ENCODE measurements at places on chromosomes 7 and 10.
A peak's percentile ranks its signal among the peaks of the same experiment; 100 is the strongest.

DNA sequence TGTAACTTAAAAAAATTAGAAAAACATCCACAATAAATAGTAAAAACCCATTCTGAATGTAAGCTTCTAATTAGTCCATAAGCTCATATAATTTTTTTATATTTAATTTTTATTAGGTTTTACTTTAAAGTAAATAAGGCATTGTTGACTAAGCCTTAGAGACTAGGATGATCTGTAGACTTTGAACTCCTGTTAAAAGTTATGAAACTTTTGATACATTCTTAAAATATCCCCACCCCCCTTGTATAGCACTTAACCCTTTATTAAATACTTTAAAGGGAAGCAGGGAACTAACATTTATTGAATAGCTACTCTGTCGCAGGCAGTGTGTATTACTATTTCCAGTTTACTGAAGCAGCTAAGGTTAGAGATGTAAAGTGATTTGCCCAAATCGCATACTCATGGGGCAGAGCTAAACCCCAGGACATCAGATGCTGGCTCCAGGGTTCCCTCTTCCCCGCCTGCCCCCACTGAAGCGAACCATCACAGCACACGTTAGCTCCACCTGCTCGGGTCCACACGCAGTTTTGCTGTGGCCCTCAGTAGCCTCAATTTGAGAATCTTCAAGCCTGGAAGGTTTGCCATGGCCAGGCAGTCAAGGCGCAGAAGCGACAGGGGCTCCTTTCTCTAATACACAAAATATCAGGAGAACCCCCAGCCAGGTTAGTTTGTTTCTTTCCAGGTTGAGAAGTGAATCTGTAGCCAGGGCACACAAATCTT is 762 bp downstream of the PON1 start:
- DNase-seq, result no peak

DNA sequence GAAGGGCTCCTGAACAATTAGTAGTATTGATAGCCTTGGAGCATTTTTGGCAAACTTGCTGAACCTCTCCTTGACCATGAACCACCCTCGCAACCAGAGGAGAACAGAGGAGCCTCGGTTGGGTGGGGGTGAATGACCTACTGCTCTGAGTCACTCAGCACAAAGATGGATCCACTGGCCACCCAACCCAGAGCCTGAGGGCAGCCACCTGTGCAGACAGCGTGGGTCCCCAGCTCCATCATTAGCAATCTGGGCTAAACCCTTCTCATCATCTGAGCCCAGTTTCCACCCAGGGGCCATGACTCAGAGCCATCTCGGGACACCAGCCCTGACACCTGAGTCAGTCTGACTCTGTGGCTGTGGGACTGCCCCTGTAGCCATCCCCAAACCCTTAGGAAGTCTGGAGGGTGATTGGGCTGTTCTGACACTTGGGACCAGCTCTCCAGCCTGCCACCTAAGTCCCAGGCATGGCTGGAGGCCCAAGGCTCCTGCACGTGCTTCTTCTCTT is 171.8 kb upstream of the GPR26 start:
- no peak for DNase-seq

DNA sequence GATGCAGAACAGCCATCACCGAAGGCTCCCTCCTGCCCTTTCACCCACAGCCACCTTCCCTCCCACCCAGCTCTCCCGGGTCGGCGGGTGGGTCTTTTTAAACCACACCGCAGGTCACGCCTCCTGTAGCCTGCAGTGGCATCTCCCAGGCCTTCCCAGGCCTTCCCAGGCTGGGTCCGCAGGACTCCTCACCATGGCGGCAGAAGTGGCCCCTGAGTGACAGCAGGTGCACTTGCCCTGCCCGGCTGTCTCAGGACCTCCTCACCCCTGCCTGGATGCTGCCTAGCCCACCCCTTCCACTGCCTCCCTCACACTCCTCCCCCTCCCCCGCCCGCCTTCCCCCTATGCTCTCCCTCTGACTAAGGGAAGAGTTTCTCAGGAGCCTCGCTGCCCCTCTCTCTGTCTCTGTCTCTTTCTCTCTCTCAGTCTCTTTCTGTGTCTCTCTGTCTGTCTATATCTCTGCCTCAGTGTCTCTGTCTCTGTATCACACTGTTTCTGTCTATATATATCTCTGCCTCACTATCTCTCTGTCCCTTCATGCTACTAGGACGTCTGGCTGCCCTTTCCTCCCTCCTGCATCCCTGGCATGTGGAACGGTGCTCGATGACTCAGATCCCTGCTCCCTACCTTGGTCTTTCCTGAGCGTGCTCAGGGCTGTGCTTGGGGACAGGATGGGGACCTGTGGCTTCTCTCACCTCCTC is 57.5 kb downstream of the GLRX3 start:
- no peak for DNase-seq

- no peak for DNase-seq
Observed at GRCh38 chr7:94605031-94605430, 50.9 kb downstream of the SGCE start.

DNA sequence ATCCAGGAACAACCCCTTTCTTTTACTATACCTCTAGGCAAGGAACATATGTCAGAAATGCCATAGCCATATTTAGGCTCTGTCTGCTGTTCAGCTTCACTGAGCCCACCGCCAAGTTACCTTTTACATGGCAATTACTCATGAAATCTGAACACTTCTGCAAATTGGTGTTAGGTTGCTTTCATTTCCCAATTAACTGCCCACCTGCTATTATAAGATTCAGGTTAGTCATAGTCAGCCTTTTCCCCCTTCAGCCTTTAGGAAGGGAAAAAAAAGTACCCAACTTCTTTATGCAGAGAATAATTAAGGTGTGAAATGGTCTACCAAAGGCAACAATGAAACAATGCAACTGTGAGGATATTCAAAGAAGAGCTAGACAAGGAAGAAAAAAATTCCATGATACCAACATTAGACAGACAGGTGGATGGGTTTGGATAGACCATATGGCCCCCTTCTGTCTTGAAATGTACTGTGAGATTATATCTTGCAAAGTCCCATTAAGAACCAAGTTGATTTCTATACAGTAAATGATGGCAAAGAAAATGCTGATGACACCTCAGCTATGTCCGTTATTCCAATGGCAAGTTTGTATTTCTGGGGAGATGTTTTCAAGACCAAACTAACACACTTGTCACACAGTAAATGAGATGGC is 442.1 kb upstream of the NRP1 start:
- DNase-seq, result no peak

DNA sequence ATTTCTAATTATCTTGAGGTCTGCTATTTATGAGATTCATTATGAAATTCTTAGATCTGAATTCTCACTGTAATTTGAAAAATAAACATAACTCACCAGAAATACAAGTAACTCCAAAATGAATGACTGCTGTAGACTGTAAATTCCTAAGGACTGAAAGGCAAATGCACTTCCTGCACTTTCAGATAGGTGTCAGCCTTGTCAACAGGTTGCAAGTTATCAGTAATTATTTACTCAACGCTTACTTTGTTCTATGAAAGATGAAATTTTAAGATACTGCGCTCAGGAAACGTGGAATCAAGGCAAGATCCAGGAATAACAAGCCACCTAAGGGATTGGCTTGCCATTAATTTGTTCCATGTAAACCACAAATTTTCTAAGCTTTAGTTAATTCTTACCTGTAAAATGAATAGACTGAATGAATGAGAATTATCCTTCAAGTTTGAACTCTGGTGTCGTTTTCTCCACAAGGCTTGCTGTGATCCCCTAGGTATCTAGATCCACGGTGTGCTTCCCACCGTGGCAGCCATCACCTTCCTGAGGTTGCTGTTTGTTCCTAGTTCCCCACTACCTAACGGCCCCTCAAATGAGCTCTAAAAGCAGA is 12.6 kb downstream of the DHX32 start:
- DNase-seq, result peak; percentile 49

GRCh38 chr7:117077658-117078057 is 124.4 kb downstream of the ST7 start:
- no peak for DNase-seq

DNA sequence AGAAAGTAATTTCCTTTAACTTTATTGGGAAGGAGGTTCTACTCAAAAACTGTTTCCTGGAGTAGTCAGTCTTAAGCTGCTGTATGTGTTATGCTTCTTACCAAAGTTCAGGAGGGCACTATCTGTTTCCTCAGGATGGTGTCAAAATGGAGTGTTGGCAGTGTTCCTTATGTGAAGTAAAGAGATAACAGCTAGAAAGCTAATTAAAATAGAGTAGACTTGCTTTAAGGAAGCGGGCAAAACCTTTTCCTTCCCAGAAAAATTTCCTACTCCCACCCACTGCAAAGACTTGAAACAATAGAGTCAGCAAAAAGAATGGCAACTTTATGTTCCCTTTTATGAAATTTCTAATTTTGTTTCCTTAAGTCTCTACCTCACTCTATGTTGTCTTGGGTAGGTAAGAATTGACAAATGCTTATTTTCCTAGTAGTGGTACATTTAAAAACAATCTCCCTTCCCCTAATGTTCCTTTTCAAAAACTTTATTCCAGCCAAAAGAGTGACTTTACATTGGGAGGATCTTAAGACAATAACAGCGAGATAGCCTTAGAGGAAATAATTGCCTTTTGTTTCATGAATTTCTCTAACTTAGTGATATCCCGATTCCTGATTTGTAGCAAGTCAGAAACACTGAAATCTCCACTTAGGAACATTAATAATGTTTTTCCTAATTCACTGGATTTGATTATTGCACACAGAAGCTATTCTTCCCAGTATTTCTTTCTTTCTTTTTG is 26.5 kb upstream of the ENTPD1 start:
- no peak for DNase-seq

DNA sequence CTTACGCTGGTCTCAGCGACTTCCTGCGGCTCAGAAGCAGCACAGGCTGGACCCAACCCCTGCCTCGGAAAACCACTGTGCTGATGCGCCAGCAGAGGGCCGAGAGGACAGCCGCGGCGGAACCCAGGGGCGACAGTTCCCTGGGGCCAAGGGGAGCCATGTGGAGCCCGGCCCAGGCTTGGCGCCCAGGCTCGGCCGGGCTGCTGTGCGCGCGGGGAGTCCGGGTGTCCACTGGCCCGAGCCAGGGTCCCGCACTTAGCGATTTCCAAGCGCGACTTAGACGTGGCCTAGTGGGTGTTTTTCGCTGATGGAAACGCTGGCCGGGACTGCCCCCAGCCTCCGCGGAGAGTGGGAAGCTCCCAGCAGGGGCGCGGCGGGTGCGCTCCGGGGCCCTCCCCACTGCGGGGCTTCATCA is 18.6 kb upstream of the ZNF32 start:
- DNase-seq, result no peak

DNA sequence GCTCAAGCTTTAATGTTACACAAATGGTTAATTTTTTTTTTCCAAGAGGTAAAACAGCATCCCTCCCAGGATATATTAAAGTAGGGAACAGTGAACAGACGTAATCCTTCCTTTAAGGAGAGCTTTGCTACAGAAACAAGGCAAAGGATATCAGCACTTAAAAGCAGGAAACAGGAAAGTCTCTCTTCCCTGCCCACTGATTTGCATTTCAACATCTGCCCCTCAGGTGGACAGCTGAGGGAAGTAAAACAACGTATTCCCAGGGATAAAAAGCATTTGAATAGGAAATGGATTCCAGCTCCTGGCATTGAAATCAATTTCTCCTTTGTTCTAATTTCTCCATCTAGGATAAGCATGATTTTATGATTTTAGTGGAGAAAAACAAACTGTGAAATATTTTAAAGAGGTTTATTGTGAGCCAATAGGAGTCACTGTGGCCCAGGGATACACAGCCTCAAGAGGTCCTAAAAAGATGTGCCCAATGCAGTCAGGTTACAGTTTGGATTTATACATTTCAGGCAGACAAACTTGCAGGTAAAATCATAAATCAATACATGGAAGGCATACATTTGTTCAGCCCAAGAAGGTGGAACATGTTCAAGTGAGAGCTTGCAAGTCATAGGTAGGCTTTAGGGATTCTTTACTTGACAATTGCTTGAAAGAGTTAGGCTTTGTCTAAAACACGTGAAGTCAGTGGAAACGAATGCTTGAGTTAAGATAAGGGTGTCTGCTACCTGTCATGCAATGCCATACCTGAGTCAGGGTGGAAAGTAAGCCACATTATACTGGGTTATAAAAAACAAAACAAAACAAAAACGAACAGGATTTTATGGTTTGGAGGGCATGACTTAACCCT is 286.2 kb upstream of the VWC2 start:
- no peak for DNase-seq

DNA sequence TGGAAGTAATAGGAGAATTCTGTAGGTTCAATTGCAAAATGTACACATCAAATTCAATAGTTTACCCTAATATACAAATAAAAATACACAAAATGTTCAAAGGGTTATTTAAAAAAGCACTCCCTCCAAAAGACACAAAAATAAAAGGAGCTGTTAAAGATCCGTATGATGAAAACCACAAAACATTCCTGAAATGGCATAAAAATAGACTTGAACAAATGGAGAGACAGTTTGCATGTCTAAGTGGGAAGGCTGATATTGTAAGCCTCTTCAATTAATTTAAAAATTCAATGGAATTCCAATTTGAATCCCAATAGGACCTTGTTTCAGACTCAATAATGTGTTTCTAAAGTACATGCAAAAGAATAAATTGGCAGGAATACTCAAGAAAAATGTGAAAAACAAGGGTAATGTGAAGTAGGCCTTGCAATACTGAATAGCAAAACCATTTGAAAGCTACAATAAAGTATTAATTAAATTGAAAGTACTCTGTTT is 38.0 kb upstream of the INSYN2A start:
- no peak for DNase-seq

DNA sequence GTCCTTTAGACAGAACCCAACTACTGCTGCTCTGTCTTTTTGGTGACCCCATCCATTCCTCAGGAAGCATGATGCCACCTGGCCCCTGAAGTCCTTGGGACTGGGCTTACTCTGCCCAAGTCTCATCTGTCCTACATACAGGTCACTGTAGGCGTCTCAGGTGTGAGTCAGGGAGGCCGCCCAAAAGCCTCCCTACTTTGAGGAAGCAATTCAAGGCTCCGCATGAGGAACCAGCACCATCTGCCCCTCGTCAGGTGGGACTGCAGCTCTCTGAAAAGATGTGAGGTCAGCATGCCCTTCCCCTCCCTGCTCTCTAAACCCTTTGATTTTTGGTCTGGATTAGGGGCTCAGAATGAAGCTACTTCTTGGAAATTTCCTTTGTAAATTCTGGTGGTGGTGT is 354.8 kb downstream of the CXCL12 start:
- no peak for DNase-seq

GRCh38 chr7:135898226-135898625 is 78.9 kb downstream of the MTPN start:
- no peak for DNase-seq

GRCh38 chr7:116167177-116167576 is 43.2 kb upstream of the TES start:
- no peak for DNase-seq

DNA sequence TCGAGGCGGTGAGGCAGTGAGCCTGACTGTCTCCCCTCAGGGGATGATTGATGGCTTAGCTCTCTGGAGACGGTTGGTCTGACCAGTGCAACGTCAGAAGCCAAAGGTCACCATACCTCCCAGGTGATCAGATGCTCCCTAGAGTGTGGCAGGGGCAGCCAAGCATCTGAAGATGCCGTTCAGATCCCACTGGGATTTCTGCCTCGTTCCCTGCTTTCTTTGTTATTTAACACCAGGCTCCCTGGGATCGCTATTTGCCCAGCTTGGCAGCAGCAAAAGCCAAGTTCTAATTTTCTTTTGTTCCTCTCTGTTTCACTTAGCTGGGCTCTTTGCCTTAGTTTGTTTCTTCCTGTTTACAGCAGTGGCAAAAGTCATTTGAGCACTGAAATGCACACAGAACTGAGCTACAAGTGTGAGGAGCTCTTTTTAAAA is 53.5 kb upstream of the SVIL start:
- no peak for DNase-seq

All from brain microvascular endothelial cell (primary cell).